ENCODE measurements at places on chromosomes 7 and 10.

- DNase-seq = no peak
These were observed 379.7 kb downstream of the RPS24 start for GRCh38 chr10:78413076-78414055.

DNA sequence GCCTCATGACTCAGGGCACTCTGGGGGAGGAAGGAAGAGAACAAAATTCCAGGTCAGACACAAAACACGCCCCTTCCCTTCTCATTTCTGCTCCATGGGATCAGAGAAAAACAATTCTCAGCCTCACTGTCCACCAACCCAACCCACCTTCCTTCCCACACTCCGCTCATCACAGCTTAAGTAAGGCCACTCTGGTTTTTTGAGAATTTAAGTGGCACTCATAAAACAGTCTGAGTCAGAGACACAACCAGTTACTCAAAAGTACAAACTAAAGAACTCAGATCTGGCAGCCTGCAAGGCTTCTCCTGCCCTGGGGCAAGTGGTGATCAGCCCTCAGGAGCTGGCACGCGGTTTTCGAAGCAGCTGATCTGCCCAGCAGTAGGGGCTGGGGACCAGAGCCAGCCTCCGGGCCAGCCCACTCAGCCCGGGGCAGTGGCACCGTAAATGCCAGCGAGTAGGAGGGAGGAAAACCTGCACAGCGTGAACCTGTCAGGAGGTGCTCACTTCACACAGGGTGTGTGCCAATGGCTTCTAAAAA lies 39.1 kb upstream of the ABLIM1 start:
- DNase-seq = no peak

DNA sequence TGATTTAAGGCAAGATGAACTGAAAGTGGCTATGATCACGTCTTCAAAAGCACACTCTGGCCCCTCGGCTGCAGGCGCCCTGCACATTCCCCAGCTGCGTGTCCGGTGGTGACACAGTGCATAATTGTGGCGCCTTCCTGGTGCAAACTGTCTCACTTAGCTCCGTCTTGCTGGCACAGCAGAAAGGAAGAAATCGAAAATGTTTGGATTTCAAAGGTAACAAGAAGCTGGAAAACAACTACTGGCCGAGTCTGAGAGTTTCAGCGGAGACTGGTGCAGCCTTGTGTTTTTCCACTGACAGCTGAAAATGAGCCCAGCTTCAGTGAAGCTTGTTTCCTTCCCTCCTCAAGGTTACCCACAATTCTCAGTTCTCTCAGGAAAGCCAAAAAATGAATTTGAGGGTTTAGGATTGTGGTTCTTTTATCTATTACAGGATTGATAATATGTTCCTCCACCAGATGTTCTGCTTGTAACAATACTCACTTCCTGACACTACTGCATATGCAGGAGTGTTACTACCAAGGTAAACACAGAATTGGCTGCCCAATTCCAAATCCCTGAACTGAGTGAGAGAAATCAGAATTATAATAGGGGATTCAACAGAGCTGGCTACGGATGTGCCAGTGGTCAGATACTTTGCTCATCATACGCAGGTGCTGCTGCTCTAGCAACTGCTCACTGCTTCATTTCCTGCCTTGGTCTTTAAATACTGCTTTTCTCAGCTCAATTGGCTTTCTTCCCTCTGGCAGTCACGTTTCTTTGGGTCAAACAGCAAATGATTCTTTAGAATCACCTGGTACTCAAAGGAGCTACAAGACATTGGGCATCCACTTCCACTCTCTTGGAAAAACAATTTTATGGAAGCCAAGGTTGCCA lies 63.7 kb downstream of the TRUB1 start:
- no peak for DNase-seq

DNA sequence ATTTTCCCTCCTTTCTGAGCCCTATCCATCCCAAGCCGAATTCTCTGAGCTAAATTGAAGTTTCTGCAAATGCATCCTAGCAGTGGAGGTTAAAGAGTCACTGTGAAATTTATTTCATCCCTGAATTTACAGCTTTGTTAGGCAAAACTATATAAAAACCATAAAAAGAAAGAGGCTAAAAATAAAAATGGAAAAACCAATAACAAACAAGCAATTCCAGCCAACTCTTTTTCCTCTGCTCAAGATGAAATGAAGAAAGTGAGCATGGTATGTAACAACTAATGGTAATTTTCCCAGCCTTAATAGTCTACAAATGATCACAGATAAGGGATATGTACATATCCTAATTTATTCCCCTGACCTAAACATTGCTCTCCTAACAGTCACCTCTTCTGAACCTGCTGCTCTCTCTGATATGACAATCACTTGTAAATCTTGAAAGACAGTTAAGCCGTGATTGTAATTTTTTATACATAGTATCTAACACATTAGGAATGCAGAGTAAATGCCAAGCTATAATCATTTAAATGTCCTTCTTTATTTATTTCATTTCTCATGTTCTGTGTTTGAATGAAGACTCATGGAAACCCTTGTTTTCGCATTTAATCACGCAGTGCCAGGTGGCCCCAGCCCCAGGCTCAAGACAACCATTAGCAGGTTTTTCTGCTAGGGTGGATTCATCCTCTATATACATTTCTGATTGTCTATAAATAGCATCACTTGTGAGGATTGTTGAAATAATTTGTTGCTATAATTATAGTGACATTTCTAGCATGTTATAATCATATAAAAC lies 48.6 kb upstream of the NRP1 start:
- no peak for DNase-seq

- DNase-seq = no peak
These were observed 1.1 kb downstream of the GGCT start for GRCh38 chr7:30503274-30504212.

GRCh38 chr7:117347480-117347879 lies 24.6 kb upstream of the WNT2 start:
- no peak for DNase-seq

- DNase-seq = no peak
These were observed 975.2 kb downstream of the SORCS1 start for GRCh38 chr10:106189292-106189691.

DNA sequence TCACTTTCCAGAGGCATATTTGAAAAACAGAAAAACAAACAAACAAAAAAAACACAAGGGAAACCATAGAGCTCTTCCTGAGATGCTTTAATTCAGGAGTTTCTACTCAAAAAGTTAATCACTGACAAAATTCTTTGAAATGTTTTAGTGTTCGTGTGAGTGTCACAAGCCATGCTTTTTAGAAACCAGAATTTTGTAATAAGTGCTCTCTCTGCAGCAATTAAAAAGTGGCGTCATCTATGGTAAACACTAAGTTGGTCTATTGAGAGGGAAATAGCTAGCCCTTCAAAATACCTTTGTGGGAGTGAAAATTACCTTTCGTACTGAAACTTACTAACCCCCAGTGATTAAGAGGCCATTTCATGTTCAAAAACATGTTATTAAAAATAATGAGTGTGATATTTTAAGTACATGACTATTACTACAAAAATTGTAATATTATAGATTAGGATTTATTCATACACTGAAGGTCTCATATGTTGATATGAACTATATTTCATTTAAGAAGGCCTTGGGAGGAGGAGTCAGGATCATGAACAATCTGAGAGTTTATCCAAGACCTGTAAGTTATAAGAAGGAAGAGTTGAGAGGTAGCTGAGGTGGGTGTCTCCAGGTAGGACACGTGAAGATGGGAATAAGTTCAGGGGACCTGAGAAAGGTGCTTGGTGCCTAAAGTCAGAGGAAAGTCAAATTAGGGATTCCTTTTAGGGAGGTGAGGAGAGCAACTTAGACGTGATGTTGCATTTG lies 94.6 kb downstream of the PPP1R9A start:
- no peak for DNase-seq

- DNase-seq = no peak
These were observed 146.5 kb downstream of the FANK1 start for GRCh38 chr10:126042906-126043305.

GRCh38 chr10:77537720-77538373 lies 99.8 kb downstream of the KCNMA1 start:
- DNase-seq = no peak

DNA sequence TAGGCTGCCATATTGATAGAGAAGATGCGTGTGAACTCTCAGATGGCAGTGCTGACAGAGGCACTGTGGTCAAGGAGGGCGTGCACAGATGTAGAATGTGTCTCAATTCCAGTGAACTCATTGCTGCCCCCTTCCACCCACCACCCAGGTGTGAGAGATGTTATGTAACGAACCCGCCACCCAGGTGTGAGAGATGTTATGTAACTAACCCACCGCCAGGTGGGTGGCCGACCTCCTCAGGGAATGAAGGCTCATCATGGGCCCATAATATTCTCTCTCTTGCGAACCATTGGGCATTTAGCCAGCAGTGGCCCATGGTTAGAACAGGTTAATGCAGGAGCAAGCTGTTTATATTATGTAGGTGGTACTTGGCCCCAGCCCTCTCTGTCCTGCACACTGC lies 140.4 kb upstream of the MTPN start:
- DNase-seq = no peak

GRCh38 chr7:117401293-117402002 lies 25.8 kb downstream of the ASZ1 start:
- DNase-seq = no peak

DNA sequence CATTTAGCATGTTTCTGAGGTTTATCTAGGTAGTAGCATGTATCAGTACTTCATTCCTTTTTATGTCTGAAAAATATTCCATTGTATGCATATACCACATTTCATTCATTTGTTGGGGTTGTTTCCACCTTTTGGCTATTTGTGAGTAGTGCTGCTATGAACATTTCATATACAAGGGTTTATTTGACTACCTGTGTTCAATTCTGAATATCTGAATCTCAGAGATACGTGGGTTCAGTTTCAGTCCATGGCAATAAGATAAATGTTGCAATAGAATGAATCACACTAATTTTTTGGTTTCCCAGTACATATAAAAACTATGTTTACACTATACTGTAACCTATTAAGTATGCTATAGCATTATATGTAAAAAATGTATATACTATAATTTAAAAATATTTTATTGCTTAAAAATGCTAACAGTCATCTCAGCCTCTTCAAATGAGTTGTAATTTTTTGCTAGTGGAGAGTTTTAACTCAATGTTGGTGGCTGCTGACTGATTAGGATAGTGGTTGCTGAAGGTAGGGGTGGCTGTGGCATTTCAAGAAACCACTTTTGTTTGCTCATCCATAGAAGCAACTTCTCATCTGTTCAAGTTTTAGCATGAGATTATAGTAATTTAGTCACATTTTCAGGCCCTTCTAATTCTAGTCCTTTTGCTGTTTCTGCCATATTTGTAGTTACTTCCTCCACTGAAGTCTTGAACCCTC lies 13.9 kb downstream of the PLEKHA1 start:
- no peak for DNase-seq

DNA sequence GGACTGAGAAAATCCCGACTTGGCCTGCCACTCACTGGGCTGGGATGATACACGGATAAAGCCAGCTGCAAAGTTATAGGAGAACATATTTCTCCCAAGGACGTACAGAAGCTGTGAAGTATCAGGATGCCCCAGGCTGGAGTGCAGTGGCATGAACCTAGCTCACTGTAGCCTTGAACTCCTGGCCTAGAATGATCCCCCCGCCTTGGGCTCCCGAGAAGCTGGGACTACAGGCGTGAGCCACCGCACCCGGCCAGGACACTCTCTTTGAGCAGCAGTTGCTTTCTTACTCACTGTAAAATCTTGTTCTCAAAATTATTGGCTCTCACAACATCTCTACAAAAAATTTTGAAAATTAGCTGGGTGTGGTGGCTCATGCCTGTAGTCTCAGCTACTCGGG lies 50.4 kb downstream of the CLEC2L start:
- DNase-seq = no peak

- DNase-seq = no peak
These were observed 144.0 kb upstream of the ASAH2 start for GRCh38 chr10:50395271-50395670.

DNA sequence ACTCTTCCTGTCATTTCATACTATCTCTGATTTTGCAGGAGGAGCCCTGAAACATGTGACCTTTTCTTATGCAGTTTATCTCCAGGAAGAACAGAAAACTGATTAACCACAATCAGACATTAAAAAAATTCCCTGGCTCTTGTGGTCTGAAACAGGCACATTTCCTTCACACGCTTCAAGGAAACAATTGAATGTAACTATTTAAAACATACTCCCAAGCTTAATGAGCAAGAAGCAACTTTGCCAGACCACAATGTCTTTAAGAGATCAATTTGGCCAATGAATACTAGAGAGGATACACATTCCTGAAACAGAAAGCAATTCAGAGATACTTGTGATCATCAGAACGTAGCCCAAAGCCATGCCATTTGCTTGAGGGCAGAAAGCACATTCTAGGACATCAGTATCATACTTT lies 65.8 kb downstream of the PIP4K2A start:
- DNase-seq = no peak

- no peak for DNase-seq
These were observed 55.5 kb downstream of the MET start for GRCh38 chr7:116727432-116728009.

DNA sequence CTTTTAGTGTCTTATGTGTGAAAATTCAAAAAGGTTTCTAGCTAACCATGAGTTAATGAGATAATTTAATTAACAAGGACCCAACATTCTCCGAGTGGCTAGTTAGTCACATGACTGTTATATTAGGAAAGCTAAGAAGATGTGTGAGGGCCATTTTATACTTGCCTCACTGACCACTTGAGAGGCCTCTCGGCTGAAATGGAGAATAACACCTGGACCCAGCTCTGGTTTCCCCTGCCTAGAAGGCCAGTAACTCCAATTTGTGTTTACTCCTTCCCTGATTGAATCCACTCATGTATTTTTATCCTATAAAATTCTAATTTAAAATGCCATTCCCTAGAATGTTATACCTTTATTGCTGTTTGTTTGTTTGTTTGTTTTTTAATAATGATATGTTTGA lies 1091.2 kb downstream of the KCNMA1 start:
- no peak for DNase-seq

DNA sequence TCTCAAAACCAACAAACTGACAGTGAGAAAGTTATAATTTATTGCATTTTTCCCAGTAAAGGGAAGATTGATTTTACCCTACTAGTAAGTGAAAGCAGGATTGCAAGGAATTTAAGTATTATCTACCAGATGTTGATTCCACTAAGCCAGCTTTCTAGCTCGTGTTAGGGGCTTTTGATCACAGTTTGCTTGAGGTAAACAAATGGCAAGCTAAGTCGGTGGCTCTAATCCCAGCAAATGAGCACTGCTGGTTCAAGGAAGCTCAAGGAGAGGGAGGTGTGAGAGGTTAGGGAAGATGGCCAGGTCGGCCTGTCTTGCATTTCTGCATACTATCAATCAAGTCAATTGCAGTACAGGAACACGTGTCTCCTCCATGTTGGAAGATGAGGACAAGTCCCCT lies 448.7 kb upstream of the POM121L12 start:
- no peak for DNase-seq

Data from T-helper 1 cell (primary cell).